Osteoblast (primary cell): ENCODE measurements at places on chromosomes 12 and 14. TPM values are rescaled to one million over a fixed set of nuclear protein-coding genes. Genes with fewer than 3 reads are reported as not detected.

- peaks cover 15% of the 10 kb centered on the region for H3K4me1 ChIP-seq
- H3K27ac ChIP-seq, result no peak overlapping the region
- H3K36me3 ChIP-seq, result peaks cover 49% of the 10 kb centered on the region
- peak; percentile 66 for DNase-seq
- H3K27me3 ChIP-seq, result no peaks in the 10 kb centered on the region
Observed at GRCh38 chr14:103707329-103708263, 7.7 kb downstream of the XRCC3 start.

GRCh38 chr14:50944647-50945413, 547 bp upstream of the PYGL start:
- H3K4me3 ChIP-seq, result peak overlapping the region; percentile 86
- H3K4me1 ChIP-seq, result peaks cover 22% of the 10 kb centered on the region
- no peaks in the 10 kb centered on the region for H3K27me3 ChIP-seq
- H3K27ac ChIP-seq, result peak overlapping the region; percentile 80
- DNase-seq, result peak; percentile 86
- peaks cover 10% of the 10 kb centered on the region for H3K36me3 ChIP-seq

DNA sequence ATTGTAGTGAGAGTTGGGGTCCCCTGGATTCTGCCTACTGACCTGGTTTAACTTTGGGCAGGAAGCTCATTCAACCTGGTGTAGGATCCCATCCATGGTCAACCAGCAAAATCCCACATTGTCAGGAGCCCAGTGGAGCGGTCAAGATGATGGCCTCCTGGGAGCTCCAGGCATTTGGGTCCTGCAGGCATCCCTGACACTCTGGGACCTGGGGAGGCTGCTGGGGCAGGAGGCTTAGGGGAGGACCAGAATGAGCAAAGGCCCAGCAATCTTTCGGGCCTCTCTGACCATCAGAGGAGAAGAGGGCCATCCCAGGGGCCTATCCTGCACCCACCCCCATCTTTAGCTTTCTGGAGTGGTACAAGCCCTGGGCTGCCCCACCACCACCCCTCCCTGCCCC, 104.0 kb downstream of the PRMT8 start:
- no peaks in the 10 kb centered on the region for H3K36me3 ChIP-seq
- peak; percentile 18 for DNase-seq
- peaks cover 13% of the 10 kb centered on the region for H3K27me3 ChIP-seq
- no peaks in the 10 kb centered on the region for H3K4me1 ChIP-seq

GRCh38 chr12:95962222-95962621, 19.1 kb downstream of the AMDHD1 start:
- H3K36me3 ChIP-seq, result no peaks in the 10 kb centered on the region
- no peak for DNase-seq
- H3K27me3 ChIP-seq, result peaks cover 6% of the 10 kb centered on the region
- no peak overlapping the region for H3K4me3 ChIP-seq

The MDGA2 gene
- not detected in 2 replicates for total RNA-seq
